Uterus (tissue), 4 donors: ENCODE measurements at places on chromosomes 1 and 21. TPM values are rescaled to one million over a fixed set of nuclear protein-coding genes. Genes with fewer than 3 reads are reported as not detected.

DNA sequence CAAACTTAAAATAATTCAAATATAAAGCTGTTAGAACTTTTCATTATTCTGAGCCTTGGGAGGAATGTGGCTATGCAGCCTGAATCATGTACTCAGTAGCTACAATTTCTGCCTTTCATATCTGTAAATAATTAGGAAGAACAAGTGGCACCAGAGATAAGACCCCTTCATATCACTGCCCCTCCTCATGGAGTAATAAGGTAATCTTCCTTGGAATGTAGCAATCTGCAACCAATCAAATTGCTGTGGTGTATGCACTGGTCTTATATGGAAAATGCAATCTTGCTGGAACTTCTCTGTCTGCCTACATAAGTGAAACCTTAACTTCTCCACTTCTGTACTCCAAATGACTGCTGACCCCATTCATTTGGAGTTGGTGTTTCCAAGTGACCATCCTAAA, 104.4 kb upstream of the VANGL1 start:
- DNase-seq, result no peak

- no peak for DNase-seq
These were observed 23.8 kb upstream of the KCNA10 start for GRCh38 chr1:110542725-110543124.

The TSEN15 gene
- 27.6 TPM for total RNA-seq

The OR2T33 gene
- not detected for total RNA-seq

The SLAMF8 gene
- 1.1 TPM for total RNA-seq

The C8B gene
- not detected for total RNA-seq

The CRNN gene
- 0.28 TPM for total RNA-seq

The TMEM51 gene
- 9.9 TPM for total RNA-seq
